ENCODE measurements at places on chromosomes 13 and 19. TPM values are rescaled to one million over a fixed set of nuclear protein-coding genes. Genes with fewer than 3 reads are reported as not detected.

DNA sequence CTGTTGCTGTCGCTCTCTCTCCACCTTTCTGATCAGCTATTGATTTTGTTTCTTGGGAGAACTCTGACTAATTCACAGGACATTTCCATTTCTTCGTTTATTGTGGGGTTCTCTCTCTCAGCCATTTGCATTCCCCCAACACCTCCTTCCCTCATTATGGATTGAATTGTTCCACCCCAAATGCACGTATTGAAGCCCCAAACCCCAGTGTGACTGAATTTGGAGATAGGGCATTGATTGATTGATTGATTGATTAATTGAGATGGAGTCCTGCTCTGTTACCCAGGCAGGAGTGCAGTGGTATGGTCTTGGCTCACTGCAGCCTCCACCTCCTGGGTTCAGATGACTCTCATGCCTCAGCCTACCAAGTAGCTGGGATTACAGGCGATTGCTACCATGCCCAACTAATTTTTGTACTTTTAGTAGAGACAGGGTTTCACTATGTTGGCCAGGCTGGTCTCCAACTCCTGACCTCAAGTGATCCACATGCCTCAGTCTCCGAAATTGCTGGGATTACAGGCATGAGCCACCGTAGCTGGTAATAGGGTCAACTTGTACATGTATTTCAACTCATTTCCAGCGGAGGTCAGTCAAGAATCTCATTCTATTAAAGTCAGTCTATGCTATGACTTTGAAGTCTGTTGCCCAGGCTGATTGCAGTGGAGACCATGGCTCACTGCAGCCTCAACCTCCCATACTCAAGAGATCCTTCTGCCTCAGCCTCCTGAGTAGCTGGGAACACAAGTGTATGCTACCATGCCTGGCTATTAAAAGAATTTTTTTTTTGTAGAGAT lies 13.6 kb downstream of the NFILZ start:
- peaks cover 2% of the 10 kb centered on the region for H3K27me3 ChIP-seq
- H3K4me1 ChIP-seq, result no peaks in the 10 kb centered on the region
- no peaks in the 10 kb centered on the region for H3K36me3 ChIP-seq
- no peak overlapping the region for H3K4me3 ChIP-seq

The LYL1 gene
- total RNA-seq, result 3.7 TPM

DNA sequence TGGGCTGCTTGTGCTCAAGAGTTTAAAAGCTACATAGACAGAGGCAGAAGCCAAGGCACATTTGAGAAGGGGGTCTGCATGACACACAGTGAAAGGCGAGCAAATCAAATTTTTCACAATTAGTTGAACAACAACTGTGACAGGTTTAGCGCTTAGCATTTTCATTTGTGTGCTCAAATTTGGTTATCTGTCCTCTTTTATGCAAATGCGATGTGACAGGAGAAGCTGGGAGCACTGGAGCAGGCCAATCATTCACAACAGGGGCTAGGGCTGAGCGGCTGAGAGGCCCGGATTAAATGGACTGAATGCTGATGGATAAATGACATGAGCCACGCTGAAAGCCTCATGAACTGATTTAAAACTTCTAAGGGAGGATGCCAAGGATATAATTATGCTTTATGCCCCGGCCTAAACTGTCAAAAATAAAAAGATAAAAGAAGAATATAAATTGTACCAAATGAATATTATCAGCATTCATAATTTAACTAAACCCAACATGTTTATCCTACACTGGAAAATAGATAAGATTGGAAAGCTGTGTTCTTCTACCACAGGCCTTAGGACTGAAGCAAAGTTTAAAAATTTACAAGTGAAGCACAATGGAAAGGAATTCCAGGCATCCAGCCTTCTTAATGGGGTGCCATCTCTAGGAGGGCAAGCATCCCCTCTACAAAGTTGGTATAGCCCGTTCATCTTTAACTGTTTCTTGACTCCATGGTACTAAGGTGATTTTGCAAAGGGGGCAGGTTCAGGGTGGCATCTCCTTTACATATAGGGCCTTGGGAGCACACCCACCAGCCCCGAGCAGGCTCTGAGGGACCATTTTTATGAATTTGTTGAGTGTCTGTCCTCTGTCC lies 117.9 kb downstream of the RBM26 start:
- H3K36me3 ChIP-seq, result no peaks in the 10 kb centered on the region
- no peak overlapping the region for H3K27ac ChIP-seq
- no peaks in the 10 kb centered on the region for H3K27me3 ChIP-seq
- no peak overlapping the region for H3K4me3 ChIP-seq
- H3K4me1 ChIP-seq, result no peaks in the 10 kb centered on the region
- DNase-seq, result no peak

DNA sequence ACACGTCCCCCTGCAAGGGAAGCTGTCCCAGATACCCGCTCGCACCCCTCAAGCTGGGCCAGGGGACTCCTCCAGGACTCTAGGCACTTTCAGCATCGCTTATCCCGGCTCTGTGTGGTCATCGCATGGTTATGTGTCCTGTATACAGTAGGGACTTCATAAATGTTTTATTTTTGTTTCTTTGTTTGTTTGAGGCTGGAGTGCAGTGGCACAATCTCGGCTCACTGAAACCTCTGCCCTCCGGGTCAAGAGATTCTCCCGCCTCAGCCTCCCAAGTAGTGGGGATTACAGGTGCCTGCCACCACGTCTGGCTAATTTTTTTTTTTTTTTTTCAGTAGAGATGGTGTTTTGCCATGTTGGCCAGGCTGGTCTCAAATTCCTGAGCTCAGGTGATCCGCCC lies 7.5 kb downstream of the ANGPTL8 start:
- peak overlapping the region; percentile 36 for H3K27ac ChIP-seq
- peaks cover 2% of the 10 kb centered on the region for H3K36me3 ChIP-seq
- H3K4me1 ChIP-seq, result peaks cover 6% of the 10 kb centered on the region
- H3K4me3 ChIP-seq, result no peak overlapping the region
- no peaks in the 10 kb centered on the region for H3K27me3 ChIP-seq
- DNase-seq, result no peak

All from psoas muscle (tissue), 8 donors.